ENCODE measurements at places on chromosomes 7 and 10. TPM values are rescaled to one million over a fixed set of nuclear protein-coding genes. Genes with fewer than 3 reads are reported as not detected.

The LIPK gene
- not detected for polyA plus RNA-seq

The GIMAP8 gene
- polyA plus RNA-seq: 1.4 TPM

The ACTL6B gene
- not detected for polyA plus RNA-seq

The CLDN4 gene
- not detected for polyA plus RNA-seq

The MINDY4 gene
- polyA plus RNA-seq: 0.25 TPM

The ZNF716 gene
- not detected for polyA plus RNA-seq

The CUZD1 gene
- polyA plus RNA-seq: 1.0 TPM

The GLI3 gene
- polyA plus RNA-seq: not detected

The MACC1 gene
- polyA plus RNA-seq: 1.2 TPM

The CHST15 gene
- 15.4 TPM for polyA plus RNA-seq

The GGCT gene
- 25.4 TPM for polyA plus RNA-seq

The C10orf67 gene
- not detected for polyA plus RNA-seq

The GPRIN2 gene
- polyA plus RNA-seq: not detected

The PTF1A gene
- polyA plus RNA-seq: not detected

The KLF14 gene
- polyA plus RNA-seq: 0.11 TPM

The KCND2 gene
- not detected for polyA plus RNA-seq

The HMX2 gene
- polyA plus RNA-seq: not detected

The IL15RA gene
- 6.4 TPM for polyA plus RNA-seq

The NCF1 gene
- 313 TPM for polyA plus RNA-seq

The CUBN gene
- polyA plus RNA-seq: not detected

The MSMB gene
- not detected for polyA plus RNA-seq

The MSS51 gene
- polyA plus RNA-seq: 0.35 TPM

The PLEKHS1 gene
- not detected for polyA plus RNA-seq

The FKBP6 gene
- polyA plus RNA-seq: not detected

The NUTM2D gene
- polyA plus RNA-seq: 0.19 TPM

The C7orf57 gene
- not detected for polyA plus RNA-seq

The C10orf105 gene
- not detected for polyA plus RNA-seq

The OR2F1 gene
- polyA plus RNA-seq: not detected

The TUBAL3 gene
- not detected for polyA plus RNA-seq

The PRRT4 gene
- 0.21 TPM for polyA plus RNA-seq

The STOX1 gene
- 0.24 TPM for polyA plus RNA-seq

The TMEM120A gene
- 32.2 TPM for polyA plus RNA-seq

The ACSL5 gene
- 52.3 TPM for polyA plus RNA-seq

The HTRA1 gene
- not detected for polyA plus RNA-seq

The ANXA8L1 gene
- not detected for polyA plus RNA-seq

The NPY4R2 gene
- not detected for polyA plus RNA-seq

The PRSS2 gene
- not detected for polyA plus RNA-seq

The RPA3 gene
- polyA plus RNA-seq: 99.9 TPM

The TLL2 gene
- polyA plus RNA-seq: 0.41 TPM

The ZWINT gene
- polyA plus RNA-seq: 1.9 TPM

The MKX gene
- polyA plus RNA-seq: not detected

The CALHM1 gene
- 1.4 TPM for polyA plus RNA-seq

The DPP6 gene
- not detected for polyA plus RNA-seq

The DBF4 gene
- polyA plus RNA-seq: 24.9 TPM

The GPC2 gene
- polyA plus RNA-seq: 0.23 TPM

The GNAT3 gene
- not detected for polyA plus RNA-seq

The THNSL1 gene
- 5.0 TPM for polyA plus RNA-seq

The SH2B2 gene
- 64.5 TPM for polyA plus RNA-seq

The WNT8B gene
- polyA plus RNA-seq: not detected

The AP3M1 gene
- polyA plus RNA-seq: 28.1 TPM

The LIPF gene
- not detected for polyA plus RNA-seq

The TEX47 gene
- polyA plus RNA-seq: not detected

The SLC26A4 gene
- not detected for polyA plus RNA-seq

The NAPEPLD gene
- polyA plus RNA-seq: 8.0 TPM

The CBX3 gene
- polyA plus RNA-seq: 68.7 TPM

All from IgD-negative memory B cell (primary cell).